ENCODE measurements at places on chromosomes 13 and 19.

GRCh38 chr19:38044267-38045111, 137.5 kb downstream of the SIPA1L3 start:
- no peak for DNase-seq

DNA sequence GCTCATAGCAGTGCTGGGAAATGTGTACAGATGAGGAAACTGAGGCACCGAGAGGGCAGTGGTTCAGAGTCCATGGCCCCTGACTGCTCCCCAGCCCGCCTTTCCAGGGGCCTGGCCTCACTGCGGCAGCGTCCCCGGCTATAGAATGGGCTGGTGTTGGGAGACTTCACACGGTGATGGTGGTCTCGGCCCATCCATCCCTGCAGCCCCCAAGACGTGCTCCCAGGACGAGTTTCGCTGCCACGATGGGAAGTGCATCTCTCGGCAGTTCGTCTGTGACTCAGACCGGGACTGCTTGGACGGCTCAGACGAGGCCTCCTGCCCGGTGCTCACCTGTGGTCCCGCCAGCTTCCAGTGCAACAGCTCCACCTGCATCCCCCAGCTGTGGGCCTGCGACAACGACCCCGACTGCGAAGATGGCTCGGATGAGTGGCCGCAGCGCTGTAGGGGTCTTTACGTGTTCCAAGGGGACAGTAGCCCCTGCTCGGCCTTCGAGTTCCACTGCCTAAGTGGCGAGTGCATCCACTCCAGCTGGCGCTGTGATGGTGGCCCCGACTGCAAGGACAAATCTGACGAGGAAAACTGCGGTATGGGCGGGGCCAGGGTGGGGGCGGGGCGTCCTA, 15.9 kb downstream of the LDLR start:
- DNase-seq, result no peak

DNA sequence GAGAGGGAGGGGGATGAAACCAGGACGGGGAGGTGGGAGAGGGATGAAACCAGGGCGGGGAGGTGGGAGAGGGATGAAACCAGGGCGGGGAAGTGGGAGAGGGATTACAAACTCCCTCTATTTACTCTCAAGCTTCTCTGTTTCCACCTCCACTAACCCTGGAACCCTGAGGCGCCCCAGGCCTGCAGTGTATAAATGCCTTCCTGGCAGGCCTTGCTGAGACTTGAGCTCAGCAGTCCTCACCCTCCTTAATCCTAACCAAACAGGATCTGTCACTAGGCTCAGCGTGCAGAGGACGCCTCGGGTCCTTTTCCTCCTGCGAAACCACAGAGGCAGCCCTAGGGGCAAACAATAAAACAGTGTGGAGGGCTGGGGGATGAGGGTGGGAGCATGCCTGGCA, 32.1 kb upstream of the OR1M1 start:
- no peak for DNase-seq

GRCh38 chr19:1497578-1498235, 6.7 kb downstream of the REEP6 start:
- no peak for DNase-seq

GRCh38 chr19:4870025-4870700, 2.7 kb upstream of the PLIN3 start:
- no peak for DNase-seq

DNA sequence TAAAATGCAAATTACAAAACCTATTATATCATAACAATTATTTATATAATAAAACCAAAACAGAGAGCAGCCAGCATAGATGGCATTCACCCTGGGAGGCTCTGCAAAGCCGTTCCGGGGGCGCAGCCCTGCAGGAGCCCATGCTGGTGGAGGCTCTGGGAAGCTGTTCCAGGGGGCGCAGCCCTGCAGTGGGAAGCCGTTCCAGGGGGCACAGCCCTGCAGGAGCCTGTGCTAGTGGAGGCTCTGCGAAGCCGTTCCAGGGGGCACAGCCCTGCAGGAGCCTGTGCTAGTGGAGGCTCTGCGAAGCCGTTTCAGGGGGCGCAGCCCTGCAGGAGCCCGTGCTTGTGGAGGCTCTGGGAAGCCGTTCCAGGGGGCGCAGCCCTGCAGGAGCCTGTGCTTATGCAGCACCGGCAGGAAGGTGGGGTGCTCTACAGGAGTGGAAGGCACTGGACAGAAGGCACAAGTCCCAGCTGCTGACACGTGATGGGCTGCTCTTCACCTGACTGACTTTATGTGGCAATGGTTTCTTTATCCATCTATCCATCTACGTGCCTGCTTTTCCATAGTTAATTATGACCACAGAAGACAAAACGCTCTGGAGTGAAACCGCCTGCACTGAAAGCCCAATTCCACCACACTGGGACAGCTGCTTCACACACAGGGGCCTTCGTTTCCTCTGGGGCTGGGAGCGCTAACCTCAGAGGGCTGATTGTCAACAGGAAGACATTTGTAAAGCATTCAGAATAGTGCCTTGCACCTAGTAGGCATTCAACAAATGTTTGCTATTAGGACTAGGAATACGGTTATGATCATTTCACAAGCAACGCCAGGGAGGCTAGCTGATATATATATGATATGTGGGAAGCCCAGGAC, 23.7 kb downstream of the PCID2 start:
- no peak for DNase-seq

DNA sequence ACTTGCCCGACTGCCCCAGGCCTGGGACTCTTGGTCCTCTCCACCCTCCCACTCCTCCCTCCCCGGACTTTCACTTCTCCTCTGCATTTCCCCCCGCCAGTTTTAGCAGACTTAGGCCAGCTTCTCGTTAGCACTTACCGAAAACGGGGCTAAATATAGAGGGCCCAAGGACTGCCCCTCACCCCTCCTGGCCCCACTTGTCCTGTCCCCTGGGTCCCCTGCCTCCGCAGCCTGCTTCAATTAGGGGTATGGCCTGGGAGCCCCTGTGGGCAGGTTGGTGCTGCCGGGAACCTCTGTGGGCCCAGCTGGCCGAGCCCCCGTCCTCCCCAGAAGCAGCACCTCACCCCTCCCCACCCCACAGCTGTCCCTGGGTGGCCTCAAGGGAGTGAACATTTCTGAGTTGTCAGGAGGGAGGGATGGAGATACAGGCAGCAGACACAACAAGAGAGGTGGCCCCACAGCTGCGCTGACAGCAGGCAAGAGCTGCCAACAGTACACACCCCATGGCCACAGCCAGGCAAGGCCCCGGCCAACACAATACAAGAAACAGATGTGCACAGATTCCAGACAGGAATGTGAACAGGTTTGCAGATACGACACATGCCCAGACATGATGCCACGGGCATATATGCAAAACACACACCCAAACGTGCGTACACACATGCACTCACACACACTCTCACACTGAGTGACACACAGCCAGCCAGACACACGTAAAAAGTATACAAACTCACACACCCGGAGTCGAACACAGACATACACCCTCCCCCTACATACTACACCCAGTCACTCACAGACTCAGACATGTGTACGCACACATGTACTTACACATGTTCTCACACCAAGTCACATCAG, 2.6 kb downstream of the POU2F2 start:
- DNase-seq, result no peak

- no peak for DNase-seq
Observed at GRCh38 chr13:37811441-37811840, 58.1 kb downstream of the TRPC4 start.

- DNase-seq, result no peak
Observed at GRCh38 chr13:29524176-29524575, 71.3 kb downstream of the SLC7A1 start.

- DNase-seq, result peak; percentile 95
Observed at GRCh38 chr19:39403331-39404312, 3.0 kb upstream of the ZFP36 start.

- DNase-seq, result no peak
Observed at GRCh38 chr13:41562083-41562482, 104.7 kb downstream of the RGCC start.

DNA sequence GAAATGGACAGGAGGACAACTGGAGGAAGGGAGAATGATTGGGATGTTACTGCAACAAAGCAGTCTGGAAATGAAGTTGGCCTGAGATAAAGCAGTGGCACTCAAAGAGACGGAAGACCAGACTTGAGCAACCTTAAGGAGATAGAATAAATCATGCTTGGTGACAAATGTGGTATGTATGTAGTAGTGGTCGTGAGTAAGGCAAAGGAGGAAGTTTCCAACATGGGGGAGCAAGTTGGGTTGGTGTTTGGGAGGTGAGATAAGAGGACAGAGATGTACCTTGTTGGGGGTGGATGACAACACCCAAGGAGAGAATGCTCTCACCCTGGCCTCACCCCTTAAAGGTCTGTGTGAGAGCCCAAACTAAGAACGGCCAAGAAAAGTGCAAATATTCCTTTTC, 420.5 kb downstream of the DIAPH3 start:
- DNase-seq, result no peak

GRCh38 chr19:811506-812048, 10.2 kb downstream of the PLPPR3 start:
- DNase-seq, result no peak

DNA sequence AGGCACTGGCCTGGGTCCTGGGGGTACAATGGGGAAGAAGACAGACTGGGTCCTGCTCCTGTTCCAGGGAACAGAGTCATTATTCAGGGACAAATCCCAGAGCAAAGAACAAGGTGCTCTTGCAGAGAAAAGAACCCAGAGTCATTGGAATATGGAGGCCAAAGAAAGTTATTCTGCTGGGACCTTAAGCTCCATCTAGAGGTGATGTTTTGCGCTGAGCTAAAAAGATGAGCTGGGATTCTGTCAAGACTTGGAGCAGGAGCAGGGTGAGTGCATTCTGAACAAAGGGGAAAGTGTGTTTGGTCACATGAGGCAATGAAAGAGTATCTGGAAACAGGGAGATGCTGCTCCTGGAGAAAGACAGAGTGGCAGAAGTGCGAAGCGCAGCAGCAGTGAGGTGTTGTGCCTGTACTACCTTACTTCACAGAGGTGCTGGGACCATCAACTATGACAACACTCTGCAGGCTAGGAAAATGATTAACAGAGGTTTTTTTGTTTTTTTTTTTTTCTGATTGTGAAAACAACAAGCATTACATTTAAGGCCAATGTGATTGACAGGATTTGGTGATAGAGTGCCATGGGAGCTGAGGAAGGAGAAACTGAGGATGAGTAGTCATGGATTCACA, 95.3 kb upstream of the TNFSF11 start:
- no peak for DNase-seq

GRCh38 chr13:73401769-73402168, 343.0 kb downstream of the KLF5 start:
- DNase-seq, result no peak

GRCh38 chr13:27133889-27134288, 37.7 kb downstream of the USP12 start:
- no peak for DNase-seq

DNA sequence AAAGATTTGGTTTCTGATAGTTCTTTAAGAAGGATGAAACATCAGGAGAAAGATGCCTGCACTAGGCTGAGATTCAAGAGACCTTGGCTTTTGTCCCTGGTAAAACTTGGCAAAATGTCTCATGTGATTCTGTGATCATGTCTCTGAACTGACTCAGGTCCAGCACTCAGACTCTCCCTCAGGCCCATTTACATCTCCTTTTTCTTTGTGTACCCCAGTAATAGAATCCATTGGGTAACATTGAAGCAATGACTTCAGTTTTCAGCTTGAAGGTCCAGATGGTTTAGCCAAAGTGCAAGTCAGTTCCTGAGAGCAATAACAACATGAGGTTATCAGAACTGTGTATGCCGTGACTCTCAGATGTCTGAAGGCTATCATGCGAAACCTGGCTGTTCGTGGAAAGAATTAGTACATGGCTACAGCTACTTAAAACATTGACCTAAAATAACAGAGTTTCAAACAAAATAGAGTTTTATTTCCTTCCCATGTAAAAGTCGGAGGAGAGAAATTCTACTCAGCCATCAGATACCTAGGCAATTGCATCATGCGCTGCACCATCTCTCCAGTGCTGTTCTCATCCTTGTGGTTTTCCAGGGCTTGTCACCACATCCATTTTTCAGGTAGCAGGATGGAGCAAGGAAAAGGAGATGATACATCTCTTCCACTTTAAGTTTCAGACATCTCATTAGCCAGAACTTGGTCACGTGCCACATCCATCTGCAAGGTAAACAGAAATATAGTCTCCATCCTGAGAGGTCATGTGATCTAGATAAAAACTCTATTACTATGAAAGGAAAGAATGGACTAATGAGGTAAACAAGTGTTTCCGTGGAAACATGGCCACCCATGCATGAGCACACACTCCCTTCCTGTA, 117.3 kb downstream of the POSTN start:
- no peak for DNase-seq

DNA sequence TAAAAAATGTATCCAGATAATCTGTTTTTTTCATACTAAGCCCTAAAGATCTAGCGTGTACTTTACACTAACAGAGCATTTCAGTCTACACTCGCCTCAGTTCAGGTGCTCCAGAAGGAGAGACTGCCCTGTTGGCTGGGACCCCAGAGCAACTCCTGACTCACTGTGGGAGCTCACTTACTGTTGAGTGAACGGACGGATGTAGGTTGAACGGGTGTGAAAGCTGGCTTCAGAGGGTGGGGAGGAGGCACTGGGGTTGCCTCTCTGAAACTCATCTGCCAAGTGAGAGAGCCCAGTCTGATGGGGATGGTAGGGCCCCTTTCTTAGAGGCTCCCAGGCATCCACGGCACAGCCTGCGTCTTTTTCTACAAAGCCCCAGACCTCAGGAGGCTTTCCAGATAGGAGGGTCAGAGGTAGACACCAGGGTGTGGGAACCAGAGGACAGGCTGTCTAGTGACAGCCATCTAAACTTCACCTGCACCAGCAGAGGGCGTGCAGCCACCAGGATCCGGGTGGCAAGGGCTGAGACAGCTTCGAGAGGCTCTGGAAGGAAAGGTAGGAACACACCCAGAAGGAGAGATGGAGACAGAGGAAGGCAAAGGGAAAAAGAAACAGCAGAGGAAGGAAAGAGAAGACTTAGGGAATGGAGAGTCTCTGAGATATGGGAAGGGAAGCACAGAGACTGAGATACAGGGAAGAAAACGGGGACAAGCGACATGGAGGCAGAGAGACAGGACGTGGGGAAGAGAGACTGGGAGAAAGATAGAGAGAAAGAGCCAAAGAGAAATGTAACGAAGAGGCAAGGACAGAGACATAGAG, 3.7 kb downstream of the KASH5 start:
- DNase-seq, result peak; percentile 43

DNA sequence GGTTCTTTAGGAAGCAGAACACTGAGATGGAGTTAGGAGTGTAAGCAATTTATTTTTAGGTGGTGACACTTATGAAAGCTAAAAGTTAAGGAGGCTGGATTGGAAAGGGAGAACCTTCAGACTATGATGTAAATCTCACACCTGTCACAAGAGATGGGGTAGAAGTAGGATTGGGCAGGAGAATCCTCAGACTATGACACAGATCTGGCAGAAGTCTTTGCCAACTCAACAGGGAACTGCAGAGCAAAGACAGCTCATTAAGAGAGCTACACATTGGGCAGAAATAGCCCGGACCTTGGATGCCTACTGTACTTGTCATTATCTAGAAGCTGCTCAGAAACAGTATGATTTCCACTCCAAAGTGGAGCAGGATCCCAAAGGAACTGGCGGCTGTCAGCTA, 134.4 kb downstream of the DNAJC15 start:
- DNase-seq, result no peak

Measured in activated CD4-positive, CD25-positive, alpha-beta regulatory T cell (primary cell).